ENCODE measurements at places on chromosomes 16 and 17.

DNA sequence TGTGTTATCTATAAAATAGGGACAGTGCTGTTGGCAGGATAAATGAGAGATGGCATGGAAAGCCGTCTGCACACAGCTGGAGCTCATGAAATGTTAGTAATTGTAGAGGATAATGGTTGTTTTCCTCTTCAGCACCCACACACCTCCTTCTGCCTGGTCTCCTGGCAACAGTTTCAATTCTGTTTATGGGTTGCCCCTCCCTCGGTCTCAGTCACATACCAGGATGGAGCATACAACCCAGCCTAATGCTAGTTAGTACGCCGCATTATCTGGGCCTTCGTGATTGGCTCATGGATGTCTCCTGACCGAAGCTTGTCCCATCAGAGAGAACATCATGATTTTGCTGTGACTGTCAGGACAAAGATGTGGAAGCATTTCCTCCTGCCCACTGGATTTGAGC is 126.2 kb upstream of the WSCD1 start:
- no peak for DNase-seq

DNA sequence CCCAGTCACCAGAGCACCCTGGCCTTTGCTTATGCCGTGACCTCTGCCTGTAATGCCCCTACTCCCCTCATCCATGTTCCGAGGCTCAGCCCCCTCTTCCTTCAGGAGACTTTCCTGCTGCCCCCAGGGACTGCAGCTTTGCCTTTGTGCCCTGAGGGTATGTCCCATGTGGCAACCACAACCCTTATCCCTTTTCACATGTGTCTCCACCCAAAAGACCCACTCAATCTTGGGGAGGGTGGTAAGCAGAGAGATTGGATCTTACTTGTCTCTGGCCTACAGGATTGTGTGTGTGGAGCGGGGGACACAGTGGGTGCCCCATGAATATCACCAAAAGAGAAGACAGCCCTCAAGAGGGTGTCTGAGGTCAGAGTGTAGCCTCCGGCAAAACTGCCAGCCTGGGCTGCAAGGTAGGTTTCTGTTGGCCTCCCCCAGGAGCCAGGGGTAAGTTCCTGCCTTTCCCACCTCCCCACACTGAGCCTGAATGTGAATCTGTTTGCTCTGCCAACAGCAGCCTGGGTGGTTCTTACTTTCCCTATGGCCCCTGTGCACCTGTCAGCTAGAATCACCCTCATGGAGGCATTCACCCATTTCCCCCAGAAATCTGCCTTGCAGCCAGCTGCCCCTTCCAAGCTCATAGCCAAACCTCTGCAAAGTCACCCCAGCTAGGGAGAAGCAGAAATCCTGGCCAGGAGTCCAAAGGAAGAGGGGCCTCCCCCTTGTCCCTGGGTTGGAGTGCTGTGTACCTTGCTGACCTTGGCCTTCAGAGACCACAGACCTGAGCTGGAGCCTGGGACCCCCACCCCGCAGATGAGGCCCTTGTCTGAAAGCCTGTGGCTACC is 11.5 kb upstream of the C17orf113 start:
- no peak for DNase-seq

DNA sequence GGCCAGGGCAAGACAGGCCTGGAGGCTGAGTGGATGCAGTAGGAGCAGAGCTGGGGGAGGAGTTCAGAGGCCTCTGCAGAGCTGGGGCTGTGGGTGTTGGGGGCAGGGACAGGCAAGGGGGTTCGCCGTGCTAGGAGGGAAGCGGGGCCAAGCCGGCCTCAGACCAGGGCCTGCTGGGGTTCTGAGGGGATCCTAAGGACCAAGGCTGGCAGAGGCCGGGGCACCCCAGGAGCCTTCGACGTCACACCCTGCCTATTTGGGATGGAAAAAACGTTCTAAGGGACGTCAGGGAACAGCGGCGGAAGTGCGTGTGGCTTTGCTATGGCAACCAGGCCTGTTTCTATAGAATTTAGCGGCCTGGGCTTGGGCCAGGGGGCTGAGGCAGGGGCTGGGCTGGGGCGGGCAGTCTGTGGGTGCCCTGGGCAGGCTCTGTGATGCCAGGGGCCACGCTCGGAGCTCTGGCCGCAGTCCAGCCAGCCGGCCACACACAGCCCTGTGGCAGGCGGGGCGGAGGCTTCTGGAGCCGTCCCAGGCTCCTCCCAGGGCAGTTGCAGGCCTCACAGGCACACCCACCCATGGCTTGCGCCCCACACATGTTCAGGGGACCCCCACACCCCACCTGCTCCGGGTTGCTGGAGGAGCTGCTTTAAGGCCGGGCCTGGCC is 3.7 kb downstream of the TRAF7 start:
- DNase-seq, result no peak

DNA sequence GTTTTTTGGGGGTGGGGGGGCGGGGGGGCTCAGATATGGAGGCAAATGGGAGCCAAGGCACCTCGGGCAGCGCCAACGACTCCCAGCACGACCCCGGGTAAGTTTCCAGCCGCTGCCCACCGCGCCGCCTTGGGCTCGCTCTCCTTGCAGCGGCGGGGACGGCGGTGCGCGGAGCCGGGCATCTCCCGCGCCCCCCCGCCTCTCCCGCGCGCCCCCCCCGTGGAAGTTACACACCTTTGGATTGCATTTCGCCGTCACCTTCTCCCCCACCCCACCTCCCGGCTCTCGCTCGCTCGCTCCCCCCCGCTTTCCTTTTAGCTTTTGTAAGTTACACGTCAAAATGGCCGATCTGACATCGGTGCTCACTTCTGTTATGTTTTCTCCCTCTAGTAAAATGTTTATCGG is 387 bp downstream of the MSI2 start:
- peak; percentile 35 for DNase-seq

DNA sequence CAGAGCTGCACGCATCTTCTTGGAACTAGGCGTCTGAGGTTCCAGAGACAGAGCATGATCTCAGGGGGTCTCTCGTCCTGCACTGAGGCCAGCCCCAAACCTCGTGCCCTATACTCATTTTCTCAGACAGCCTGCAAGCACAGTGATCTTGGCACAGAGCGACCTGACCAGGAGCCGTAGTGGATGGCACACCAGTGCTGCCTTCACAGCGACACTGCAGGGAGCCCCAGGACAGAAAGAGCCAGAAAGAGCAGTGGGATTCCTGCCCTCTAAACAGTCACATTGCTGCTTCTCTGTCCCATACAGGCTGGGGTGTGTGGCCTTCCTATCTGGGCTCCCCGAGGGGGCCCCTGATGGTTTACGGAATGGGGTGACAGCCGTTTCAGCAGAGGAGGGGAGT is 131.0 kb downstream of the RBFOX3 start:
- DNase-seq, result no peak

GRCh38 chr16:68425498-68426346 is 22.6 kb downstream of the SMPD3 start:
- no peak for DNase-seq

DNA sequence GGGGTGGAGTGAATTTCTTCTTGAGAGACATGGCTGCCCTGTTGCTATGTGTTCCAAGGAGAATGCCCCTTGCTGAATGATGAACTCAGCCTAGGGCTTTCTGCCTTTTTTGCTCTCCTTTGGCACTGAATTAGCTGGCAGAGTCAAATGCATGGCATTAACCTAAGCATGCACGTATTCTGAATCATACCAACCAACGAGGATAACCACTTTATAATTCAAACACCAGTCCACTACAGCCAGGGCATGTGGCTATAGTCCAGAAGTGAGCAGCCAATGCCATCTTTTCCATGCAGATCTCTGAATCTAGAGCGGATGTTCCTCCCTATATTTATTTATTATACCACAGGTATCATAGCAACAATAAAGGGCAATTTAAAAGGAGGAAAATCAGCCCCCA is 15.7 kb downstream of the TMIGD1 start:
- no peak for DNase-seq

DNA sequence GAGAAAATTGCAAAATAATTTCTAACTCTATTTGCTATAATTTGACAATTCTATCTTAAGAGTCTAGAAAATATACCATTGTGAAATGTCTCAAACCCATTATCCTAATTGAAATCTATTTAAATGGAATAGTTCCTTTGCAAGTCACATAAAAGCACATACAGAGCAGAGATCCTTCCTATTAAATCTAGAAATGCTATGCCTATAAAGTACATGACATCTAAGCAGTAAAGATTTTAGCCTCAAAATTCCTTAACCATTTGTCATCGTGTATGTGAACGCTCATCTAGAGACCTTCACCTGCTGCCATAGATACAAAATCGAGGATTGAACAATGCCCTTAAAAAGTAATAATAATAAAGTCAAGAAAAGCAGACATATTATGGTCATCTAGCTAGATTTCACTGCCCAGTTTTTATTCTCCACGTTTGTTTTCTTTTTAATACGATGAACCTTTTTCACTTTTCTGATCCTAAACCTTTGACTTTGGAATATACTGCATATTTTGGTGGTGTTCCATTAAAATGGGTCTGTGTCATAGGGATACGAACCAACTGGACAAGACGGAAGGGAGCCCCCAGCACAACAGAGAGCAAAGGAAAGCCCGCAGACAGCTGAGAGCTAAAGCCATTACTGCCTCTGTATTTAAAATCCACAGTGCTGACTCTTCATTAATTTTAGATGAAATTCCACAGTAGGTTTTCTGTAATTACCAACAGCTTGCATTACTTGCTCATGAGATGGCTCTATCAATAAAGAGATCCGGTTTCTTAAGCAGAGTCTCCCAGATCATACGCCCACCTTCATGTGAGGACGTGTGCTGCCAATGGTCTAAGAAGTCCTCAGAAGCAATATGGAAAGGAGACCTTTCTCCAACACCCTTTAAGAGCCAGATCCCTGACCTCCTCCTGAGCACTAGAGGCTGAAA is 17.6 kb downstream of the TEX2 start:
- no peak for DNase-seq

- DNase-seq, result no peak
Measured at GRCh38 chr17:40545660-40546059, 19.6 kb downstream of the CCR7 start.

GRCh38 chr17:49468811-49469385 is 26.2 kb upstream of the NGFR start:
- DNase-seq, result no peak

GRCh38 chr16:30937692-30938091 is 11.2 kb upstream of the ORAI3 start:
- DNase-seq, result no peak

DNA sequence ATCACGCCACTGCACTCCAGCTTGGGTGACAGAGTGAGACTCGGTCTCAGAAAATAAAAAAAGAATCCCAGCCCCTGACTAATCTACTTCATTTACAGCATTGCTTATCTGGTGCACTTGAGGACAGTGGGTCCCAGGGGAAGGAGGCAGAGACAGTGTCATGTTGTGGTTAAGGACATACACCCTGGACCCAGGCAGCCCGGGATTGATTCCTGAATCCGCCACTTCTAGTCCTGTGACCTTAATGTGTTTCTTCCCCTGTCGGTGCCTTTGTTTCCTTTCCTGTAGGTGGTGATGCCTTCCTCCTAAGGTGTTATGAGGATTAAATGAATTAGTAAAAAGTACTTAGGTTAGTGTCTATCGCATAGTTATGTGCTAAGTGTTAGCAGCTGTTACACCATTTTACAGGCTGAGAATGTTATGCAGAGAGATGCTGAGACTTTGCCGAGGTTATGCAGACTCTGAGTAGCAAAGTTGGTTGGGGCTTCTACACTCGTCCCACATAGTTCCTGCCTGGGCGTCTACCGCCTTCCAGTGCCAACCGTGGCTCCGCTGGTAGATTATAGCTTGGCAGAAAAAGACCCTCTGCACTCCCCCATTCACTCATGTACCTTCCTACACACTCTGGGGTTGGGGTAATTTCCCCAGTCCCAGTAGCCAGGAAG is 74.8 kb downstream of the RAB11FIP4 start:
- no peak for DNase-seq

Data from HEK293T (cell line).